T-cell (primary cell): ENCODE measurements at places on chromosomes 4 and X. TPM values are rescaled to one million over a fixed set of nuclear protein-coding genes. Genes with fewer than 3 reads are reported as not detected.

- DNase-seq, result no peak
Observed at GRCh38 chrX:37331546-37331945, 17.6 kb upstream of the PRRG1 start.

- no peak for DNase-seq
Observed at GRCh38 chrX:20906571-20906970, 467.6 kb upstream of the CNKSR2 start.

DNA sequence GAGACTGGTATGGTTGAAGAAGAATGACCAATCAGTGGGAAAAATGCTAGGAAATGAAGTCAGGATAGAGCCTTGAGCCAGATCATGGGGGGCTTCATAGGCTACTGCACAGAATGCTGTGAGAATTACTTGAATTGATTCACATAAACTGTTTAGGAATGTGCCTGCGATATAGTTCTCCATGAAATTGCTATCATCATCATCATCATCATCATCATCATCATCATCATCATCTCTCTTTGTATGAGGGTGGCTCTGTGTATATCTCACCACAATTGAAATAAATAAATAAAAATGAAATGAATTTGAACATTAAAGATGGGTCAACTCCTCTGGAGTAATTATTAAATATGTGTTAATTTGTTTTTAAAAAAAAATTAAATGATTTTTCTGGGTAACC, 148.6 kb upstream of the LEF1 start:
- DNase-seq, result no peak

The ATOH1 gene
- total RNA-seq, result not detected
